ENCODE measurements at places on chromosomes 4 and X.
A peak's percentile ranks its signal among the peaks of the same experiment; 100 is the strongest.

- DNase-seq = no peak
Measured at GRCh38 chr4:16110661-16111290, 27.0 kb upstream of the PROM1 start.

DNA sequence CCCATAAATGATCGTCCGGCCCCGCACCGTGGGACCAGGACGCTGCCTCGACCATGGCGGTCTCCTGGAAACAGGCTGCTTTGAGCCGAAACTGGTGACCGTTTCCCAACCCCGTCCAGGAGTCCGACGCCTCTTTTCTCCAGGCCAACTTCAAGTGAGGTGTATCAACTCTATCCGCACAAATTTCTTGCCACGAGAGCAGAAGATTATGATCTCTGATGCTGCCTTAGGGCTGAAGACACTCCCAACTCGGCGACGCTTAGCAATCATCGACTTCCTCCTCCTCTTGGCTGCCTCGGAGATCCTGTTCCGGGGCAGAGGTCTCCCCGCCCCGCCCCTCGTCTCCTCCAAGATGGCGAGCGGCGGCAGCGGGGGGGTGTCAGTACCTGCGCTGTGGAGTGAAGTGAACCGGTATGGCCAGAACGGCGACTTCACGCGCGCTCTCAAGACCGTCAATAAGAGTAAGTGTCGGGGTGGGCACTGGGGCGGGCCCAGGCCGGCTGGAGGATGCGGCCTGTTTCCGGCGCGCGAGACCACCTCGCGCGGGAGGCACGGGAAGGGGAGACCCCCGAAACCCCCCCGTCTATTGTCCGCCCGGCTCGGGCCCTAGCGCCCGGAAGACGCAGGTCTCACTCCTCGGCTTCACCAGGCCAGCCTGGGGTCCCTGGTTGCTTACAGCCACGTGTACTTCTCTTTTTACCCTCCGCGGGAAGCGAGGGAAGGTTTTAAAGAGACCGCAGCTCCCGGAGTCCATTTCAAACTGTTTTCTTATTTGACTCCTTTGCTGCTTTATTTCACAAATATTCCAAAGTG, at the start of gene SRP72:
Gene SRP72, plus strand, starts transcription at position 334 of the 813 bp plus-strand sequence. Its CDS starts 19 bp downstream, at position 353.
- peak; percentile 81 for DNase-seq

GRCh38 chr4:116811730-116812129, 273.6 kb downstream of the TRAM1L1 start:
- DNase-seq = no peak

GRCh38 chr4:37765741-37766140, 60.7 kb upstream of the PGM2 start:
- DNase-seq = no peak

DNA sequence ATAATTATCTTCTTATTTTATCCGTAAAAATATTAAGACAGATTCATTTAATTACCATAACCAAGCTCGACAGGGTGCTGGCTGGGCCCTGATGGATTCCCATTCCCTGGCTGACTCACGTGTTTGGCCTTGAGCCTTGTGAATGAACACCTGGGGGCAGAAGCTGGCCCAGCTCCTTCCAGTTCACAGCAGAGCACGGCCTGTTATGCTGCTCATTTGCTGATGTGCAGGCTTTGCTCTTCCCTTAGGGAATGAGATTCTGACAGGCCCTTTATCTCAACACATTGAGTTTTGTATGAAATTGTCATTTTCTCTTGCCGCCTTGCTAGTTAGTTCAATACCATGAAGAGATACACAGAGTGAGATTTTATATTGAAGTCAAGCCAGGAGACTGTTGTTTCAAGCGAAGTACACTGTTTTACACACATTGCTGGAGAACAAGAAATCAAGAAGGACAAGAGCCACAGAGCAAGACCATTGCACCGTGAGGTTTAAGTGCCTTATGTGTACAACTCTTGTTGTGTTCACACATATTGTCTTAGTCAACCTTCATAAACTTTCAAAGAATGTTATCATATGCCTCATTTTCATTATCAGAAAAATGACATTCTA, 1583.3 kb downstream of the STIM2 start:
- DNase-seq = no peak

DNA sequence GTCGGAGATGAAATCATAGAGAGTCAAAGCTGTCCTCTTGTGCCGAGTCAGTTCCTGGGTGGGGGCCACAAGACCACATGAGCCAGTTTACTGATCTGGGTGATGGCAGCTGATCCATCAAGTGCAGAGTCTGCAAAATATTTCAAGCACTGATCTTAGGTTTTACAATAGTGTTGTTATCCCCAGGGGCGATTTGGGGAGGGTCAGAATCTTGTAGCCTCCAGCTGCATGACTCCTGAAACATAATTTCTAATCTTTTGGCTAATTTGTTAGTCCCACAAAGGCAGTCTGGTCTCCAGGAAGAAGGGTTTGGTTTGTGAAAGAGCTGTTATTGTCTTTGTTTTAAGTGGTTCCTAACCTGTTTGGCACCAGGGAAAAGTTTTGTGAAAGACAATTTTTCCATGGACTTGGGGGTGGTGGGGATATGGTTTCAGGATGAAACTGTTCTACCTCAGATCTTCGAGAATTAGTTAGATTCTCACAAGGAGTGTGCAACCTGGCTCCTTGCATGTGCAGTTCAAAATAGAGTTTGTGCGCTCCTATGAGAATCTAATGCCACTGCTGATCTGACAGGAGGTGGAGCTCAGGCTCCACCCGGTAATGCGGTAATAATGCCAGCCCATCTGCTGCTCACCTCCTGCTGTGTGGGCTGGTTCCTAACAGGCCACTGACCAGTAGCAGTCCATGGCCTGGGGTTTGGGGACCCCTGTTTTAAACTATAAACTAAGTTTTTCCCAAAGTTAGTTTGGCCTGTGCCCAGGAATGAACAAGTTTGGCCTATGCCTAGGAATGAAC, 29.2 kb downstream of the METAP1 start:
- DNase-seq = no peak

- DNase-seq = no peak
Measured at GRCh38 chrX:3449287-3449686, 102.8 kb upstream of the MXRA5 start.

GRCh38 chr4:147418226-147418625, 62.7 kb upstream of the EDNRA start:
- DNase-seq = no peak

DNA sequence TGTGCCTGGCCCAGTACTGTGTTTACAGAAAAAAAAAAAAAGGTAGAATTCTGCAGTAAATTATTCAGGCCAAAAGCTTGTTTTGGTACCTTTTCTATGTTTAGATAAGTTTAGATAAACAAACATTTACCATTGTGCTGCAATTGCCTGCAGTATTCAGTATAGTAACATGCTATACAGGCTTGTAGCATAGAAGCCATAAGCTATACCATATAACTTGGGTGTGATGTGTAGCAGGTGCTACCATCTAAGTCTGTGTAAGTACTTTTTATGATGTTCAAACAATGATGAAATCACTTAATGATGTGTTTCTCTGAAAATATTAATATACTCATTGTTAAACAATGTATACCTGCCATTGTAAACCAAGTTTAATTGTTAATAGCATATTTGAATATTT, 241.6 kb upstream of the HS3ST1 start:
- DNase-seq = no peak

- DNase-seq = no peak
Measured at GRCh38 chr4:165426823-165427222, 48.0 kb downstream of the CPE start.

- DNase-seq = no peak
Measured at GRCh38 chr4:182896421-182896820, 20.8 kb downstream of the DCTD start.

DNA sequence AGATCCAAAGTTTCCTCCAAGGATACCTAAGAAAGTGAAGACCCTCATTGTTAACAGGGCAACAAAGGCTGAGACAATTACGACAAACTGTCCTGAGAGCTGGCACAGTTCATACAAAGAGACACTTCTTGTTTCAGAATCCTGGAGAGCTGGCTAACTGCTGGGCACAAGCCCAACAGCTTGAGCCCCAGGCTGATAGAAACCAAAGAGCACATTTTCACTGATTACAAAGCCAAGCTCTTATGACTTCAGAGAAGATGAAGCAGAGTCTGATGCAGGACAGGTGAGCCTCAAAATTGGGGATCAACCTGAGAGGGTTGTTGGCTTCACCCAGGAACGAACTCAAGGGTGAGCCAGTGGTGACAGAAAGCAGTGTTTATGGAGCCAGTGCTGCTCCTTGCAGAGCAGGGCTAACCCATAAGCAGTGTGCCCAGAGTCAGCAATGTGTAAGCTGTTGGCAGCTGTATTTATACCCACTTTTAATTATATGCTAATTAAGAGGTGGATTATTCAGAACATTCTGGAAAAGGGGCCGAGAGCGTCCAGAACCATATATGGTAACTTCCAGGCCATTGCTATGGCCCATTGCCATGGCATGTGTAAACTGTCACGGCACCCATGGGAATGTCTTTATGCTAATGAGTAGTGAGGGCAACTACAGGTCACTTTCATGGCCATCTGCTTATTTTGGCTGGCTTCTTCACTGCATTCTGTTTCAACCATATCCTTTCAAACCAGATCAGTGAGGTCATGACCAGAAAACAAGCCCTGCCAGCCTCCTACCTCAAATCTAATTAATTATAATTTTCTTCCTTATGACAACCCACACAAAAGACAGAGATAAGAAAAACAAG, 183.7 kb downstream of the EVC2 start:
- DNase-seq = no peak

DNA sequence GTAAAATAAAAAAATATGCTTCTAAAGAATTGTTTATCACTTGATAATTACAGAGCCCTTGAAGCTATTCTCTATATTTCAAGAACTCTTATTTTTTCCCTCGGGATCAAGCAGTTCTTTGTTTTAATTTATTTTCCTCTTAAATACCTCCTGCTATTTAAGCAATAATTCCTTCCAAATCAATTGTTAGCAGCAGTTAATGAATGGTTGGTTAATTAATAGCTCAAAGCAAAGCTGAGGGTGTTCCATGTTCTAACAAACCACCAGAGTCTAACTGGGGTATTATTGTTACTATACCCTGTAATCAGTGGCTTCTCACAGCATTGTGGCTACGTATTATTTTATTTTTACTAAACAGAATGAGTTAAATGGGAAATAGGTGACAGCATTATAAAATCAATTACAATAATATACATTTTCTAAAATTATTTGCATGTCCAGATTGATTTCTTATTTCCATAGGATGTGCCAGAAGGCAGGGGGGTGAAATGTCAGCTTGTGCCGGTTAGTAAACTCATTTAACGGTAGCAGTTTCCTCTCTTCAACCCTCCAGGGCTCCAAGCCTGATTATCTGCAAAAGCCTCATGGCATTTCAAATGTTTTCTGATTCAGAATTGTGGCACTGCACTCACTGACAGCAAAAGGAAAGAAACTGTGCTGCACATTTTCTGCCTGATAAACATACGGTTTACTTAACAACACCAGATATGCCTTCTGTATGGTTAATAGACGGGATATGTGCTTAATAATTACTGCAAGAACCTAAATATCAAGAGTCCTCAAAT, 286.9 kb upstream of the EMCN start:
- DNase-seq = no peak

DNA sequence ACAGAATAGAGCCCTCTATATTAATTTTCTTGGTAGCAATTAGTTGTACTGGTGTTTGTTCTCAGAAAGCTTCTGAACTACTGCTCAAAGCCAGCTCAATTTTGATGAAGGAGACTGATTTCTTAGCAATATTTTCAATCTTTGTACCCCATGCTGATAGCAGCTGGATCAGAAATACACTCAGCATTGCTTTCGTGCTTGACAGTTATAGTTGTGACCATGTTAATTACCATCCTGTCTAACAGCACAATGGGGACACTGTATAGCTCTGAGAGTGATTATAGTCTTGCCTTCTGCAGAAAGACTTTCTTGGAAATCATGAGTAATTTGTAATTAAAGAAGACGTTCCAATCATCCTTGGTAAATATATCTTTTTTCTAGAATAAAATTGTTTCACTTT, 79.7 kb upstream of the GNPDA2 start:
- DNase-seq = no peak
